Fibroblast of upper back skin (primary cell): ENCODE measurements at places on chromosomes 1 and 21.

DNA sequence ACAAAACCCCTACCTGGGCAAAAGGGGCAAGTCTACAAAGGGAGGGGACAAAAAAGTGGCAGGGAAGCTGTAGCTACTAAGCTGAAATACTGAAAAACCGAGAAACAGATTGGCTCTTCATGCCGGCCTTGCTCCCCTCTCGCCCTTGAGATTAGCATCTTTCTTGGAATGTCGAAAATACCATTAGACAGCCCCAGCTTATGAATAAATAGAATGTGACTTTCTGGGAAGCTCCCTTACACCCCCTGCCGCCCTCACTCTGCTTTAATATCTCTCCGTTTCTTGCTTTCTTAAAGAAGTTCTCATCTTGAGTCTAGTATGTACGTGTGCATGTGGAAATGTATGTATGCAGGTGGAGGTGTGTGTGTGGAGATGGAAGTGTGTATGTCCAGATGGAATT lies 14.1 kb downstream of the TRAF3IP3 start:
- peak; percentile 16 for DNase-seq

- DNase-seq: no peak
These were observed 142.8 kb downstream of the HUNK start for GRCh38 chr21:32015461-32016139.

DNA sequence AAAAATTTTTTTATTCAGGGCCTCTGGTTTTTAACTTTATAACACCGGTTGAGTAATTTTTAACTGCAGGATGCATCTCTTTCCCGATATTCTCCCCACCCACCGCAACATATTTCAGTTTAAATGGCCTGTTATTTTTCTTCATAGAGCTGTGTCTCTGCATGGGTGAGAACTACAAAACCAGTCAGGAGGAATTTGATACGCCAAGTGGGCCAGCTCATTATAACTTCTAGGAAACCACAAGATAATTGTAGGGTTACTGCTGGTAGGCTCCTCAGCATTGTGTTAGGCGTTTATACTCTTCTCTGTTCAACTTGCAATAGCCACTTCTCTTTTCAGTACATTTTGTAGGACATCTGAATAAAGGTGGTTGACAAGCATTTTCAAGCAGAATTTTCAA lies 169.7 kb downstream of the PBX1 start:
- DNase-seq: no peak

DNA sequence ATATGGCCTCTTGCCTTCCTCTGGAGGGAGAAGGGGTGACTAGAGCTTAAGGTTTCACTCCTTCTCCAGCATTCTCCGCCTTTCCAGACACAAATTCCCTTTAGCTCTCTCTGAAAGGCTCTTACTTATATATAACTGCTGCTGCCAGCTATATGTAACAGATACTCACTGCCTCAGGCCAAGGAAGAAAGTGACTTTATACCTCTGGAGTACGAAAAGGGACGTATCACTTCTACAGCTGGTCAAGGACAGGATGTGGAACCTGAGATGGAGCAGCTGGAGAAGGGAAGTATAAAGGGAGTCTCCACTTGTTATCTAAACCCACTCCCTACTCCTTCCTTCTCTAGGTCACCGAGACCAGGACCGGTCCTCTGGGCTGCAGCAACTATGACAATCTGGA lies 102.4 kb downstream of the BRINP2 start:
- DNase-seq: no peak

DNA sequence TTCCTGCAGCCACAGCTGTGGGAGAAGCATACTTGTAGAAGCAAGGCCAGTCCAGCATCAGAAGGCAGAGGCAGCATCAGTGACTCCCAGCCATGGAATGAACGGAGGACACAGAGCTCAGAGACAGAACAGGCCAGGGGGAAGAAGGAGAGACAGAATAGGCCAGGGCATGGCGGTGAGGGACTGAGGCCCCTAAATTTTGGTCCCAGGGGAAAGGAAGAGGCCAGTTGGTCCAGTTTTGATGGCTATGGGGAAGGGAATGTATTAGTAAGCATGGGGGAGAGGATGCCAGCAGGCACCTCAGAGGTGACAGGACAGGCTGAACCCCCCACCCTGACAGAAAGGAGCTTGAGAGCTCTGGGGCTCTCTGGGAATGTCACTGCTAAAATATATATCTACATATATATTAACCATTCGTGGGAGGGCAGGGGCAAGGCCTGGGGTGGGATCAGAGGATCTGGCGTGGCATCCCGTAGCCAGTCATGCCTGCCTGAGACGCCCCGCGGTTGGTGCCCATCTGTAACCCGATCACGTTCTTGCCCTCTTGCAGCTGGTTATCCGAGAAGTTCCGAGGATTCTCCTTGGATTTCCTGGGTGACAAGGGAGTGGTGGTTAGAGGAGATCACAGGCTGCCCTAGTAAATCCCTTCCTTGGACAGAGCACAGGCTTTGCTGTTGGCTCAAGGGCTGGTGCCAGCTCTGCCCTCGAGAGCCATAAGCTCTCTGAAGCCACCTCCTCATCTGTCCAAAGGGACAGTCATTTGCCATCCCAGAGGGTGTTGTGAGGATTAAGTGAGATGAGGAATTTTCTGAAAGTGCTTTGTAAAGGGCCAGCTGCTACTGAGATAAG lies 6.7 kb downstream of the TAGLN2 start:
- DNase-seq: no peak

DNA sequence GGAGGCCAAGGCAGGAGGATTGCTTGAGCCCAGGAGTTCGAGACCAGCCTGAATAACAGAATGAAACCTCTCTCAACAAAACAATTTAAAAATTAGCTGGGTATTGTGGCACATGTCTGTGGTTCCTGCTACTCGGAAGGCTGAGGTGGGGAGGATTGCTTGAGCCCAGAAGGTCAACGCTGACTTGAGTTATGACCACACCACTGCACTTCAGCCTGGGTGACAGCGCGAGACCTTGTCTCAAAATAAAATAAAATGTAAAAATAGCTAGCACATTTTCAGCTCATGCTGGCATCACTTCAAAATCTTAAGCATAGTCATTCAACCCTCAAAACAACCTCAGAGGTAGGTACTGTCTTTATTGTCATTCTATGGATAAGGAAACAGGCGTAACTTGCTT lies 6.4 kb downstream of the JAK1 start:
- no peak for DNase-seq

DNA sequence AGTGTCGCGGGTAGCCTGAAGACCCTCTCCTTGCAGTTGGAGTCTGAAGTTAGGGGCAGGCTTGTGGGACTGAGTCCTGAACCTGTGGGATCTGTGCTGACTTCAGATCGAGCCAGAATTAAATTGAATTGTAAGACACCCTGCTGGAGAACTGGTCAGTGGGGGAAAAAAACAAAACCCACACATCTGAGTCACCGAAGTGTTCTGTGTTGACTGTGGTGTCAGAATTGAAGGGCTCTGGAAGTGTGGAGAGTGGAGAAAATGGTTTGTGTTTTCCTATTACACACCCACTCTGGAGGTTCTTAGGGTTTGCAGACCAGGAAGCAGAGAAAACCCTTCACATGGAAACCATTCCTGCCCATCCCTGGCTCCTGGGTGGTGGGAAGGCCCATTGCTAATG lies 209.5 kb upstream of the GALNT2 start:
- no peak for DNase-seq

GRCh38 chr1:164910671-164911070 lies 351.7 kb downstream of the PBX1 start:
- DNase-seq: no peak

GRCh38 chr21:15211491-15212133 lies 146.8 kb upstream of the NRIP1 start:
- no peak for DNase-seq

DNA sequence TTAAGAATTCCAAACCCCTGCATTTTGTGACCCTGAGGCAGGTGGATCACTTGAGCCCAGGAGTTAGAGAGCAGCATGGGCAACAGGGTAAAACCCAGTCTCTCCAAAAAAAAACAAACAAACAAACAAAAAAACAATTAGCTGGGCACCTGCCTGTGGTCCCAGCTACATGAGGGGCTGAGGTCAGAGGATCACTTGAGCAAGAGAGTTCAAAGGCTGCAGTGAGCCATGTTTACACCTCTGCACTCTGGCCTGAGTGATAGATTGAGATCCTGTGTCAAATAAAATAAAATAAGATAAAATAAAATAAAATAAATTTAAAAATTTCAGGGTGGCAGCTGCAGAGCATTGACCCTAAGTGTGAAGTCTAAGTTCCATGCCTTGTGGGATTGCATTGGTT lies 16.7 kb upstream of the PTGFR start:
- DNase-seq: no peak

DNA sequence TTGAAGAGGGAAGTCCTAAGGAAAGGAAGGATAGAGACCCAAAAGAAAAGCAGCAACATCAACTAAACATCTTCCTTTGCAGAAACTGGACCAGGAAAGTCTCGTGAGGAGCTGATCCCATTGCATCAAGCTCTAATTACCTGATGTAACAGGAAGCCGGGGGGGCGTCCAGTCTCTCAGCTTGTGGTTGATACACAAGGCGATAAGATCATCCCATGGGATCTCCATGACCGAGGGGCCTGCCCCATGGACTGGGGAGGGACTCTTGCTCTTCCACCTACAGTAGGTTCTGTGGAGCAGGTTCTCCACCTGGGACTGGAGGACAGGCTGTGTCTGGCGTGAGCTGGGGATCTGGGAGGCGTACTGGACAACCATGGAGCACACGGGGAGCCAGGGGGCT lies 14.8 kb upstream of the LSS start:
- no peak for DNase-seq

DNA sequence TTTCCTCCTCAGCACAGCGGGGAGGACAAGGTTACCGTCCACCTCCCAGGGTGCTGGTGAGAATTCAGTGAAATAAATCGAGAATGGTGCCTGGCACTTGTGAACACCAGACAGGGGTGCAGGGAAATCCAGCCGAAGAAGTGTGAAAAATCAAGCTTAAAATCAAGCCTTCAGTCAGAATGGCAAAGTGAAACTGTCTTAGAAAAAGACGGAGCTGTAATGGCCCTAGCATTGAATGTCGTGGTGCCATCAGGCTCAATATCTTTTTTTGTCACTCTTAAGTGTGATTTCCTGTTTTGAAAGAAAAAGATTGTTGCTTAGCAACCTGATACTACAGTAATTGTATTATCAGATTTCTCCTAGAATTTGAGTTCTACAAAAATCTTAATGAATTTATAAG lies 22.1 kb downstream of the EDARADD start:
- no peak for DNase-seq

- peak; percentile 38 for DNase-seq
These were observed 3.8 kb upstream of the TINAGL1 start for GRCh38 chr1:31572323-31573104.

DNA sequence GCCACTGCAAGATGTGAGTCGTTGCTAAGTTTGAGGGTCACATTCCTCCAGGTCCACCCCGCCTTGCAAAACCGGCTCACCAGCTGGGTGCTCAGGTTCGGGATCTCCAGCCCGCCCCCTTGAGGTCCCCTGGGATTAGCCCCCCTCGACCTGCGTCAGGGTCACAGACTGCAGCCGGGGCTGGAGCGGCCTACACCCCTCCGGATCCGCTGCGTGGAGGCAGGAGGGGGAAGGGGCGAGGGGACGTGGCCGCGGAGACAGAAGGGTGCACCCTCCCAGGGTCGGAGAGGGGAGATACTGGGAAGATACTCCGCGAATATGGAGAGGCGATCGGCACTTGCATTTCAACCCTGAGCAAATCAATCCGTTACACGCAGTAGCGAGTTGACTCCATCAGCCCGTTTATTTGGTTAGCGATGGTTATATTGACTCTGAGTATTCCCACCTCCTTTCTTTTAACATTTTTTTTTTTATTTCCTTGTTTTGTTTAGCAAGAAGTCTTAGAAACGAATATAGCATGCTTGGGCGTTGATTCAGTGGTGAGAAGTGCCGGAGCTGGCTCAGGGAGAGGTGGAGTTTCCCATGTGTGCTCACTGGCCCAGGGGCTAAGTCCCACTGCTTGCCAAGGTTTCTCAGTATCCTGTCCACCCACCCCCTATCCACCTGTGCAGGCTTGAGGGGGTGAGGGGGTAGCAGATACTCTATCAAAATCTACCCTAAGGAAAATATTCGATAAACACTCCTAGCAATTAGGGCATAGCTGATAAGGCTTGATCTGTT lies 997 bp downstream of the IFNAR2 start:
- DNase-seq: peak; percentile 25

DNA sequence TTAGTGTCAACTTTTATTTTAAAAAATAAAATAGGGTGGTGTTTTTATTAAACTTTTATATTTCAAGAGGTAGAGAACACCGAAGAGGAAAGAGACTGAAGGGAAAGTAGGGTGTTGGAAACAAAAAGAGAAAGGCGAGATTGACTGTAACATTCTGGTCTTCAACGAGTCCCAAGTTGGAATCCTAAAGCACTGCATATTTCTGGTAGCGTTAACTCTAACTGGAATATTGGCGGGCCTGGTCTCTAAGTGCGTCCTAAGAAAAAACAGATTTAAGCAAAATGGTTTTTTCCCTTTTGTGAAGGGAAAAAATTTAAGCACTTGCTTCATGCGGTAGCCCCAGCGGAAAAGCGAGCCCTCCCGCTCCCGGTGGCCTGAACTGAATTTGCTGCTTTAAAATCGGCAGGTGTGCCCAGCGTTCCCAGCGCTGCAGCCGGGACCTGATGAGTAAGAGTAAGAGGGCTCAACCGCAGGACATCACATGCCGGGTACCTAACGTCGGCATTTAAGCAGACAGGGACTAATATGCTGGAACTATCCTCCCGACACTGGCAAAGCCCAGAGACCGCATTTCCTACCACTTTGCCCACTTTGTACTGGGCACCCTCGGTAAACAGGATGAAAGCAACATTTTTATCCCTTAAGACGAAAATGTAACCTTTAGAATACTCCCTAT lies 30.5 kb upstream of the NFIA start:
- no peak for DNase-seq

DNA sequence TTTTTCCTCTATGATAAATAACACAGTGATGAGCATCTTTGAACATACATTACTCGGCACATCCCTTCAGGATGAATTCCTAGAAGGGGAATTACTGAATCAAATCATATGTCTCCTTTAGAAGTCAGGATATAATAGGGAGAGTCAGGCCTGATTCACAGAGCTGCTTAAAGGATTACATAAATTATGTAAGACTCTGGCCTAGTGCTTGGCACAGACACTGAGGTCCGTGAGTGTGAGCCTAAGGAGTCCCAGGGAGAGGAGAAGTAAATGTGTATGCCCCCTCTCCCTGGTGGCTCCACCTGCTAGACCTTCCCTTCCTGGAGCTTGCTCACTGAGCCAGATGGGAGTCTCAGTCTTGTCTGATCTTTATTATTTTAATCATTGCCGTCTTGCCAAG lies 8.6 kb upstream of the FOXE3 start:
- peak; percentile 31 for DNase-seq

GRCh38 chr1:110321045-110321444 lies 18.1 kb upstream of the RBM15 start:
- DNase-seq: no peak

- DNase-seq: no peak
These were observed 19.2 kb upstream of the PTTG1IP start for GRCh38 chr21:44892536-44893277.

DNA sequence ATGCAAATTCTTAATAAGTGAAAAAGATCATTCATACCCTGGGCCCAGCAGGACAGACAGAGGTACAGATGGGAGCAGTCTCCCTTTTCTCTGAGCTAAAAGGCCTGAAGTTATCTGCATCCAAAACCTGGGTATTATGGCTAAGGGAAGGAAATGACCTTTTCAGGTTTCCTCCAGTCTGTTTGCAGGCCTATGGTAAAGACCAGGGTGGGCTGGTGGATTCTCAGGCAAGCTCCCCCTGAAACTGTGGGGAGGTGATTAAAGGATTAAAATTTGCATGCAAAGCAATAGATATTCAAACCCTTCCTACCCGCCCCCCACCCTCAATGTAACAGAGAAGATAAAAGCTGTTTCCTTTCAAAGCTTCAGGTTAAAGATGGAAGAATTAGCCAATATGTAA lies 471.8 kb upstream of the RUNX1 start:
- DNase-seq: no peak
